ENCODE measurements at places on chromosomes 3 and 15.

DNA sequence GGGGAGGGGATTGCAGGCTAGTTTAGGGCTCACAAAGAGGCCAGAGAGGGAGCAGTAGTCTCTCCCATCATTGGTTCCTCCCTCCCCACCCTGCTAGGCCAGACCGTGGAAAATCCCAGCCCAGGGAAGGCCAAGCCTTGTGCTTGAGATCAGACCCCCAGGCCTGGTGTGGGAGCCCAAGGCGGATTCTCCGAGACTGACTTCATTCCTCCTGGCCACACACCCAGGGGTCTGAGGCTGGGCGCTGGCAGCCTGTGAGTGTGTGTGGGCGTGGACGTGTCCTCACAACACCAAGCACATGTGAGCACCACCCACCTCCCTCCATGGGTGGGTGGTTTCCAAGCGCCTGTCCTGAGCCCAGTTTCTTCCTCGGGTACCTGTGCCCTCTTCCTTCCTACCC, 4.1 kb downstream of the LOXL1 start:
- DNase-seq = no peak

GRCh38 chr3:69665026-69665737, 74.1 kb upstream of the MITF start:
- no peak for DNase-seq

DNA sequence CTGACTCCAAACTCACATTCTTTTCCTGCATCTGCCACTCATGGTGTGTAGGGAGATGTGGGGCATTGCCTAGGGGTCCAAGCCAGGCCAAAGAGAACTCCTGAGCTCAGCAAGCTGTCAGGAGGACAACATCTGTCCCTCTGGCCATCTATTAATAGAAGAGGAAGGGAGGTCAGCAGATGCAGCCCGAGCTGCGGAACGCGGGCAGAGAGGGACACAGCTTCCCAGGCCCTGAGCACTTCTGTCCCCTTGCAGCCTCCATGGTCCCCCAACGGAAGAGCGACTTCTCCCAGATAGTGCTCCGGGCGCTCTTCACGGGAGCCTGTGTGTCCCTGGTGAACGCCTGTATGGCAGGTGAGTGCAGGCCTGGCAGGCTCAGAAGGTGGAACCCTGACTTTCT, 37.3 kb upstream of the PDE8A start:
- DNase-seq = no peak

GRCh38 chr3:13709706-13710105, 160.8 kb downstream of the FBLN2 start:
- DNase-seq = no peak

GRCh38 chr3:11154036-11154952, at the start of gene HRH1:
Gene HRH1, plus strand, starts transcription at chr3:11154493. Its CDS starts 104,545 bp downstream, at chr3:11259038.
- no peak for DNase-seq
